ENCODE measurements at places on chromosomes 5 and 9.

- no peak for DNase-seq
These were observed 127.6 kb downstream of the WDR70 start for GRCh38 chr5:37506722-37507121.

GRCh38 chr5:180594311-180595045, 3.2 kb upstream of the SCGB3A1 start:
- DNase-seq: no peak

DNA sequence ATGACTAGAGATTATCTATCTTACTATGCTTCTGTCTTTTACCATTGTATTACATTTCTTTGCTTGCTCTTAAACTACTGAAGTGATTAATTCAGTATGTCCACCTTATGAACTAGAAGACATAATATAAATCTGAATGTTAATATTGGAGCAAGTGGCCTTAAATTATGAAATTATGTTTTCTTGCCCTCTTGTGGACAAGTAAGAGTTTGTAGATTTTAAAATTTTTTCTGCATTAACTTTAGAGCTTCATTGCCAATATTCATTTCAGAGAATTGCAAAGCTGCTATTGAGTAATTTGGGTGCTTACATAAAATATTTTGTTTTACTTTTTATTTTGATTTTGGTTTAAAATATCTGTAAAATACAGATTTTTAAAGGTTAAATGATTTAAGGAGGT, 55.3 kb downstream of the RANBP17 start:
- DNase-seq: no peak

DNA sequence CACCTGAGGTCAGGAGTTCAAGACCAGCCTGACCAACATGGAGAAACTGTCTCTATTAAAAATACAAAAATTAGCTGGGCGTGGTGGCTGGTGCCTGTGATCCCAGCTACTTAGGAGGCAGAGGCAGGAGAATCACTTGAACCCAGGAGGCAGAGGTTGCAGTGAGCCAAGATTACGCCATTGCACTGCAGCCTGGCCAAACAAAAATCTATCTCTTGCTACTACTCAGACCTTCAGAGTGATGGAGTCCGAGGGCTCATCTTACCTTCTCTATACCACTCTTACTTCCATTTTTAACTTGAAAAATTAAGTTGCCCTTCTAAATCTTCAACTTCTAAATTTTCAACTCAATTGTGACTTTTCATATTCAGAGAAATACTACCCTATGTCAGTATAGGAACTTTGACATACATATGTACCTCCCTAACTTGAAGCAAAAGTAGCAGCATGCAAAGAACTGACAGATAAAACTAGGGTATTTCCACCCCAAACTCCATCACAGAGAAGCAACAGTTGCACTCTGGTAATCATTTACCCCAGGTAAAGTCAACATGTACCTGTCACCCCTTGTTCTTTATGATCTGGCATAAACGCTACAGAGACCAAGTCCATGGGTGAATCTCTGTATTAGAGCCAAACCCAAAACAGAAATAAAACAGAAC, 11.4 kb downstream of the ZFAND5 start:
- no peak for DNase-seq

DNA sequence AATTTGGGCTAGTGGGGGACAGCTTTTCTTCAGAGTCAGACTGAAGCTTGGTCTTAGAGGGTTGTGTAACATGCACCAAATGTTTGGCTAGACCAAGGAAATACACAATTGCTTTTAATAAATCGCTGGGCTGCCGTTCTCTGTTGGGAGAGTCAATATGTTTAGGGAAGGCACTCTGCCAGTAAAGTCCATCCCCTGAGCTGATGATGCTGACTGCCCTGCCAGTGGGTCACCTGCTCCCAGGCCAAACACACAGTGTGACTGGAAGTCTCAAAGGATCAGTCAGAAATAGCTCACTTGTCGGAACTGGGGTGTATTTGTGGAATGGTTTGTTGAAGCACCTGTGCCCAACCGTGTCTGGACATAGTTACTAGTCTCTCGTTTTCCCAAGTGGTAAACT, 17.9 kb upstream of the ZNF474 start:
- DNase-seq: no peak

DNA sequence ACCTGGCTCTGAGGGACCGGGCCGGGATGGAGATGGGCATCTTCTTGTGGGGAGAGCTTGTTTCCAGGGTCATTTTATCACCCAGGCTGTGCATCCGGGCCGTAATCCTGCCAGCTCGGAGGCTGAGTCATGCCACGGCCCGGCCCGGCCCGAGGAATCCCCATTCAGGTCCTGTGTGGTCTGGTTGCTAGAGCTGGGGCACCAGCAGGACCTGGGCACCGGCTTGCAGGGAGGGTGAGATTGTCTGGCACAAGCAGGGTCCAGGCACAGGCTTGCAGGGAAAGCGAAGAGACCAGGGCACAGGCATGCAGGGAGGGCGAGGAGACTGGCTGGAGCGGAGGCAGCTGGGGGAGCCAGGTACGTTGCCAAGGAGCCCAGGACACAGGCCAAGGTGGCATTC, 106.8 kb downstream of the RXRA start:
- no peak for DNase-seq

GRCh38 chr5:36435516-36435915, 133.8 kb upstream of the RANBP3L start:
- no peak for DNase-seq

GRCh38 chr5:6365142-6365976, 13.0 kb downstream of the MED10 start:
- no peak for DNase-seq

GRCh38 chr5:13508559-13508958, 435.9 kb downstream of the DNAH5 start:
- DNase-seq: no peak

GRCh38 chr5:172052450-172053236, 46.2 kb upstream of the FBXW11 start:
- DNase-seq: no peak

GRCh38 chr5:124451721-124452383, 294.6 kb downstream of the ZNF608 start:
- DNase-seq: no peak

DNA sequence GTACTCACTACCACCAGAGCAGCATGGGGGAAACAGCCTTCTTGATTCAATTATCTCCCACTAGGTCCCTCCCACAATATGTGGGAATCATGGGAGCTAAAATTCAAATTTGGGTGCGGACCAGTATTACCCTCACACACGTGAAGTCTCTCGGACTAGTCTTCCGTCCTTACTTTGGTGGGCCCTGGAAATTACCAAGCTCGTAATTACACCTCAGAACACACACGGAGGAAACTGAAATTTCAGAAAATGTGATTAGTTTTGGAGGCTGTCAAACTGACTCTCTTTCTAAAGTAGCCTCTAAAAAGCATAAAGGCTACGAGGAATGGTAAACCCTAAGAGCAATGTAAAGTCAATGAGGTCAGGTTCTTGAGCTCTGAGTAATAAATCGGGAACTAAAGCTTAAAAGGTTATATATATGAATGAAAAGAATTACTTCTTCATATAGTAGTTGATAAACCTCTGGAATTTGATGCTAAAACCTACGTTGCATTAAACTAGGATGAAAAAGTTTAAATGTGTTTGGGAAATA, 842 bp upstream of the FEM1C start:
- DNase-seq: no peak

- DNase-seq: no peak
These were observed 36.3 kb upstream of the HAND1 start for GRCh38 chr5:154514331-154514730.

GRCh38 chr5:111165058-111165457, 59.1 kb upstream of the CAMK4 start:
- DNase-seq: no peak

DNA sequence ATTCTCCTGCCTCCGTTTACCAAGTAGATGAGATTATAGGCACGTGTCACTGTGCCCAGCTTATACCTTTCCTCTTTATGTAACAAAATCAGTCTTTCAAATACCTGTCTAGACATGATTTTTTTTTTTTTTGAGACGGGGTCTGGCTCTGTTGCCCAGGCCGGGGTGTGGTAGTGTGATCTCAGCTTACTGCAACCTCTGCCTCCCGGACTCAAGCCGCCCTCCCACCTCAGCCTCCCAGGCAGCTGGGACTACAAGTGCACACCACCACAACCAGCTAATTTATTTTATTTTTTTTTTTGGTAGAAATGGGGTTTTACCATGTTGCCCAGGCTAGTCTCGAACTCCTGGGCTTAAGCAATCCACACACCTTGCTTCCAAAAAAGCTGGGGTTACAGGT, 13.2 kb downstream of the NADK2 start:
- no peak for DNase-seq

DNA sequence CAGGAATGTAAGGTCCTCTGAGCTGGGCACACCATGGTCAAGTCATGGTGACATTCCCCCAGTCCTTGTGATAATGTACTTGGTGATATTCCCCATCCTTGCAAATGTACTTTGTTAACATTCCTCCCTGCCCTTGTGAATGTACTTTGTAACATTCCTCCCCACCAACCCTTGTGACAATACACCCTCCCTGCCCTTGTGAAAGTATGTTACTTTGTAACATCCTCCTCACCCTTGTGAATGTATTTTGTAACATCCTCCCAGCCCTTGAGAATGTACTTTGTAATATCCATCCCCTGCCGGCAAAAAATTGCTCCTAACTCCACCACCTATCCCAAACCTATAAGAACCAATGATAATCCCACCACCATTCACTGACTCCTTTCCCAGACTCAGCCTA, 53.3 kb downstream of the RAPGEF6 start:
- no peak for DNase-seq

DNA sequence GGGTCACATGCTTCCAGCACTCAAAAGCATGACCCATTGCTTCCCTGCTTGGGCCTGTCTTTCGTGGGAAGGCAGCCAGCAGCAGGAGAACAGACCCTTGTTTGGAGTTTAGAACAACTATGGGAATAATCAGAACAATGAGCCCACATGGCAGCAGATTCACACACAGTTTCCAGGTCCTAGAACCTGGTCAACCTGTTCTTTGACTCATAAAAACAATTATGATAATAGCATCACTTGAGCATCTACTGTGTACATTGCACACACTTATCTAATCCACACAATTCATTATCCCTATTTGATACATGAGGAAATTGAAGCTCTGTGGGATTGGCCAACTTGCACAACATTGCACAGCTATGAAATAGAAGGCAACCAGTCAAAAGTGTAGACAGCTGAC, 41.7 kb downstream of the KLF4 start:
- no peak for DNase-seq

DNA sequence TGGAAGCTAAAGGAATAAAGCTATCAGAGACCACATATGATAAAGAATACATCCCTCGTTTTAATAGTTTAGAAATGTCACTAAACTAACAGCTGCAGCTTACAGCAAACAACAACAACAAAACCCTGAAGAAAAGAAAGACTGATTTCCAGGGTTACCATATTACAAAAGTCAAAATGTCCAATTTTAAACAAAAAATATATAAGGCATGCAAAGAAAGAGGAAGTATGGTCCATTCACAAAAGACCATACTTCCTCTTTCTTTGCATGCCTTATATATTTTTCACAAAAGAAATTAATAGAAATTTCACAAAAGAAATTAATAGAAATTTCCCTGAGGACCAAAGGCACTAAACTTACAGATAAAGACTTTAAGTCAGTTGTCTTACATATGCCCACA, 354.2 kb downstream of the ARL15 start:
- DNase-seq: no peak

DNA sequence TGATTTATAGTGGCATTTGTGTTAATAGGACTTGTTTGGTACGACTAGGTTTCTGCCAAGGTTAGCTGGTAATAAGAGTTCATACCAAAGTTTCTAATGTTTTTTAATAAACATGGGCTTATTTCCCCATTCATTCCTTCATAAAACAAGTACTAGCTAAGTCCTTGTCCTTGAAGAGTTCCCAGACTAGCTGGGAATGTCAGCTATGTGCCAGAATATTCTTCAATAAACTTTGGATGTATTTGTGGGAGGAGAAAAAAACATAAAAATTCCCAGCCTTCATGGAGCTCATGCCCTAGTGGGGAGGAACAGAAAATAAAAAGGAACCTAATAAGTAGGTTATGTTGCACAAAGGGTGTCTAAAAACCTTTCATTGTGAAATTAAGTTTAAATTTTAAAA, 176.9 kb downstream of the DENND1A start:
- DNase-seq: no peak

- DNase-seq: no peak
These were observed 2.0 kb downstream of the SEMA6A start for GRCh38 chr5:116572350-116573278.

DNA sequence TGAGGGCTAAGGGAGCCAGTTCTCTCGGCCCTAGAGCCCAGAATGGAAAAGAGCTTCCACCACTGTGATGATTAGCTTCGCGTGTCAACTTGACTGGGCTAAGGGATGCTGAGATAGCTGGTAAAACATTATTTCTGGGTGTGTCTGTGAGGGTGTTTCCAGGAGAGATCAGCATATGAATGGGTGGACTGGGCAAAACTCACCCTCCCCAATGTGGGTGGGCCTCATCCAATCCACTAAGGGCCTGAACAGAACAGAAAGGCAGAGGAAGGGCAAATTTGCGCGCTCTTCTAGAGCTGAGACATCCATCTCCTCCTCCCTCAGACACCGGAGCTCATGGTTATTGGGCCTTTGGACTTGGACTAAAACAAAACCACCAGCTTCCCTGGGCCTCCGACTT, 20.9 kb upstream of the AKNA start:
- DNase-seq: no peak

Measured in activated gamma-delta T cell (primary cell).